ENCODE measurements at places on chromosomes 1 and 21. TPM values are rescaled to one million over a fixed set of nuclear protein-coding genes. Genes with fewer than 3 reads are reported as not detected.

Gene USF1
- total RNA-seq = 87.2 TPM

Gene PRDM16
- 0.66 TPM for total RNA-seq

Gene CLCA2
- total RNA-seq = 0.25 TPM

Gene REN
- total RNA-seq = 0.77 TPM

Gene HCN3
- total RNA-seq = 0.89 TPM

Gene C8B
- total RNA-seq = not detected

Gene MR1
- total RNA-seq = 17.6 TPM

Gene ANGPTL7
- total RNA-seq = 0.33 TPM

Gene DNAJC11
- 28.9 TPM for total RNA-seq

Gene UBE2U
- not detected for total RNA-seq

Gene DNAI4
- 7.2 TPM for total RNA-seq

Gene AADACL3
- not detected for total RNA-seq

Gene KRTAP19-1
- total RNA-seq = not detected

Gene NTNG1
- 19.0 TPM for total RNA-seq

Gene JAM2
- 1.00 TPM for total RNA-seq

Gene C1orf185
- total RNA-seq = not detected

Gene LMX1A
- total RNA-seq = not detected

Gene BRDT
- not detected for total RNA-seq

Gene ATP6V1G3
- not detected for total RNA-seq

Gene ANKRD45
- total RNA-seq = 1.1 TPM

Gene AMY2A
- not detected for total RNA-seq

Gene CBR3
- 17.9 TPM for total RNA-seq

Gene LEPR
- total RNA-seq = 20.6 TPM

Gene RPAP2
- total RNA-seq = 14.8 TPM

Gene KLHDC7A
- not detected for total RNA-seq

Gene CELA3B
- not detected for total RNA-seq

Gene CAMSAP2
- total RNA-seq = 32.3 TPM

Gene RGSL1
- total RNA-seq = not detected

Gene C1orf105
- total RNA-seq = not detected

Gene PSEN2
- 26.0 TPM for total RNA-seq

Gene CFAP141
- not detected for total RNA-seq

Gene PRKAB2
- total RNA-seq = 14.4 TPM

Gene IVL
- 1.7 TPM for total RNA-seq

Gene KIAA1614
- total RNA-seq = 6.5 TPM

Gene HDGF
- total RNA-seq = 121 TPM

Gene CEP104
- total RNA-seq = 21.2 TPM

Gene EPS8L3
- not detected for total RNA-seq

Gene MAN1C1
- 2.4 TPM for total RNA-seq

All from uterine smooth muscle cell (primary cell).